ENCODE measurements at places on chromosomes 4 and X.

- no peak for DNase-seq
These were observed 85.4 kb downstream of the ITM2A start for GRCh38 chrX:79281775-79282174.

GRCh38 chr4:171308661-171309060, 504.5 kb upstream of the GALNTL6 start:
- DNase-seq: no peak

- DNase-seq: no peak
These were observed 73.6 kb downstream of the ZNF330 start for GRCh38 chr4:141294306-141294705.

DNA sequence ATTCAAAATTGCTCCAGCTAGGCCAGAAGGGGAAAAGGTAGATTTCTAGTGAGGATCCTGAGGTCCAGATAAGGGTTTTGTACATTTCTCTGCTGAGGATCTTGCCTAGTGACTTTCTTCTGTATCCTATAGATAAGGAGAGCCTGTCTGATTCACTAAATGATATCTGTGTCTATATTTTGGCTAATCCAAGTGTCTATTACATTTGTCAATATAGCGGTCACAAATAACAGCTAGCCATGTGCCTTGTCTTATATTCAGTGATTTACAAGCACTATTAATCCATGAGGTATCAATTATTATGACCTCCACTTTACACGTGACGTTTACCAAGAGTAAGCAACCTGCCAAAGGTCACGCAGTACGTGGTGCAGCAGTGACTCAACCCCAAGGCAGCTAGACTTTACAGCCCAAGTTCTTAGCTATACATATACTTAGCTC, 41.6 kb downstream of the TMEM165 start:
- DNase-seq: peak; percentile 73

DNA sequence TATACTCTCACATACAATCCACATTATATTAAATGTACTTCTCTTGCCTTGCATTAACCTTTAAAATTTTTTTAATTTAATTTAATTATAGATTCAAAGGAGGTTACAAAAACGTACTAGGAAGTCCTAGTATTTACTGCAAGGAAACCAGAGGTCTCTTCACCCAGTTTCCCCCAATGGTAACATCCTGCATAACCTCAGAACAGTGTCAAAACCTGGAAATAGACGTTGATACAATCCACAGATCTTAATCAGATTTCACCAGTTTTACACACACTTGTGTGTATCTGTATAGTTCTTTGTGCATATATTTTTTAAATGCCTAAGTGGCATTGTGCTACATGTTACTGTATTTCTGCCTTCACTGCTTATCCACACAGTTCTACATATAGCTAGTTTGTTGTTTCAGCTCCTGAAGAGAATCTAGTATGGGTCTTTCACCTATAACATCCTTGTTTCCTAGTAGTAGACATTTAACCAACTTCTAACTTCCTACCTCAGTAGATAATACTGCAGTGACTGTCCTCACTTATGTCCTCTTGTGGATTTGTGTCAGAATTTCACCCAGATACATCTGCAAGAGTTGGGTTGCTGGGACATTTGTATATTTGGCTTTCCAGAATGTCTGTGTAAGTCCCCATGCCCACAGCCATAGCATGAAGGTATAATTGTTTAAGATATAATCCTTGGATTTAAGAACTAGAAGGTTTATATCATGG, 103.2 kb downstream of the NFKB1 start:
- DNase-seq: no peak

DNA sequence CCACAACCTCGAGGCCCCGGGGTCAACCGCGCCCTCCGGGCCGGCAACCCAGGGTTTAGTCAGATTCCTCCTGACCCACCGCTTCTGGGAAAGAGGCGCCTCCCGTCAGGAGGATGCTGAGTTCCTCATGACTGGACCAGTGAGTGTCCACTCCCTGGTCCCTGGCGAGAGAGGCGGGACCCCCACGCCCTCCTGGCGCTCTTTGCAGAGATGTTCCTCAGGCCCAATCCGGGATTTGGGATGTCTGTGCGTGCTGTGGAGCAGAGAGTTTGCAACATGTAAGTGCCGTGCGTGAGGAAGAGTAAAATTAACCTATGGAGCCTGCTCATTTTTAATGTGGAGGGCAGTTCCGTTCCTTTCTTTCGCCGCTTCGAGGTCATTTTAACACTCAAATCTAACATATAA, 824 bp upstream of the UGDH start:
- no peak for DNase-seq

DNA sequence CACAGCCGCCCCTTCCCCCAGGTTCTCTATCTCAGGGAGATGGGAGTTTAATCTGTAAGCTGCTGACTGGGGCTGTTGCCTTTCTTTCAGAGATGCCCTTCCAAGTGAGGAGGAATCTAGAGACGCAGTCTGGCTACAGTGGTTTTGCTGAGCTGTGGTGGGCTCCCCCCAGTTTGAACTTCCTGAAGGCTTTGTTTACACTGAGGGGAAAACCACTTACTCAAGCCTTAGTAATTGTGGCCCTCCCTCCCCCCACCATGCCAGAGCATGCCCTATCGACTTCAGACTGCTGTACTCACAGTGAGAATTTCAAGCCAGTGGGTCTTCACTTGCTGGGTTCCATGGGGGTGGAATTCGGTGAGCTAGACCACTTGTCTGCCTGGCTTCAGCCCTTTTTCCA, 131.3 kb downstream of the FAAH2 start:
- DNase-seq: no peak

DNA sequence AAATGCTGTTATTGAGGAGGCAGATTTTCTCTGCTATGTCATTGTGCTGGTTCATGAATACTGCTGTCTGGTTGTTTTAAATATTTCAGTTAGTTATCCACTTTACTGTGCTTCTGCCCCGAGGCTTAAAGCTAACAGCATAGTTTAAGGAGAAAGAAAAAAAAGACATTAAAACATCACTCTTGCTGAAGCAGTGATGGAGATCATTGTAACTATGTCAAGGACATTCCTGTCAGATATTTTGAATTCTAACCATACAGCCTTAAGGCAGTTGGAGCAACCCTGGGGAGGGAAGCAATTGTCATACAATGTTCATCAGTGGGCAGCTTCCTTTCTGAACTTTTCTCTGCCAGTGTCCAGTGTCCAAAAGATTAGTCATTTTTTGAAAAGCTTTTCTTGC, 199.0 kb upstream of the DDX53 start:
- DNase-seq: no peak

DNA sequence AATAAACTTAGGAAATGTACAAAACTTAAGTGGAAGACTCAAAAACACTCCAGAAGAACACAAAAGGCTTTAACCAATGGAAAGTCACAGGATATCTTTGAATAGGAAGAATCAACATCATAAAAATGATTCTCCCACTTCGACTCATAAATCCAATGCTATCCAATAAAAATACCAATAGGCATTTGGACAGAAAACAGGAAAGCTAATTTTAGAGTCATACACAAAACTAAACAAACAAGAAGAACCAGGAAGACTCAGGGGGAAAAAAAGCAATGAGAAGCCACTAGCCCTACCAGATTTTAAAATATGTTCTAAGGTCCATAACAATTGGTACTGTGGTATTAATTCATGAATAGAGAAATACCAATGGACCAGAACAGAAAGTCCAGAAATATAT, 28.2 kb downstream of the SLC9A7 start:
- DNase-seq: no peak

GRCh38 chr4:13445841-13446790, 38.0 kb downstream of the RAB28 start:
- DNase-seq: no peak

DNA sequence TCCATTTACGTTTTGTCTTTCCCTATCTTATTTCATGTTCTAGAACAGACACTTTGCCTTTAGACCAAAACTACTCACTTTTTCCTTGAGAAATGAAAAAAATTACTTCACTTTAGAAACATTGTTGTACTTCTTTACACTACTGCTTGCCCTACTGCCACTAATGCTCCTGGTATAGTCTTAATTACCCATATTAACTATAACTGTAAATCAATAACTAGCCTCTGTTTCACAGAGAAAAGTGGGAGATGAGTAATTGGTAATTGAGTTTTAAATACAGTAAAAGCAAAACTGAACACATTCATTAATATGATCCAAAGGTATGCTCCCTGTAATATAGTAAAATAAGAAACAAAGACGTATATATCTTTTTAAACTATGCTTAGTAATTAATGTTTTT, 111.1 kb upstream of the JADE1 start:
- no peak for DNase-seq

DNA sequence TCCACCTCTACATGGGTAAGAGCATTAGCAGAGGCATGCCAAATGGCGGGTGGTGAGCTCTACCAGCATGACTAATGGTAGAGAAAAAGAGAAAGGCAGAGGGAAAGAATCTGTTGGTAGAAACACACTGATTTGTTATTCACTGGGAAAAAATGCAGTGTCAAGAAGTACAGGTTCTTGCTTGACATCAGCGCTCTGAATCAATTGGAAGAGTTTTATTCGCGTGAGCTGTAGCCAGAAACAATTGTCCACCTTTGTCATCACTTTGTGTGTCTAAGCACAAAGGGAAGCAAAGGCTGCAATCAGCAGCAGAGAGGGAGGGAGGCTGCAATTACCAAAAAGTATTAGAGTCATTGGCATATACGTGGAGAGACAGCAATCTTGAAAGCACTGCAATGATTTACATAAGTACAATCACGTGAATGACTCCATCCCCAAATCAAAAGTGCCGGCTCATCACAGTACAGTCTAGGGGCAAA, 67.7 kb upstream of the HS3ST1 start:
- no peak for DNase-seq

- DNase-seq: no peak
These were observed 64.4 kb downstream of the ADGRG2 start for GRCh38 chrX:19057856-19058255.

GRCh38 chrX:64925480-64925879, 50.8 kb downstream of the ZC4H2 start:
- no peak for DNase-seq

- DNase-seq: no peak
These were observed 63.8 kb downstream of the TBC1D19 start for GRCh38 chr4:26647523-26648224.

- DNase-seq: no peak
These were observed 36.1 kb downstream of the STARD8 start for GRCh38 chrX:68683580-68683979.

DNA sequence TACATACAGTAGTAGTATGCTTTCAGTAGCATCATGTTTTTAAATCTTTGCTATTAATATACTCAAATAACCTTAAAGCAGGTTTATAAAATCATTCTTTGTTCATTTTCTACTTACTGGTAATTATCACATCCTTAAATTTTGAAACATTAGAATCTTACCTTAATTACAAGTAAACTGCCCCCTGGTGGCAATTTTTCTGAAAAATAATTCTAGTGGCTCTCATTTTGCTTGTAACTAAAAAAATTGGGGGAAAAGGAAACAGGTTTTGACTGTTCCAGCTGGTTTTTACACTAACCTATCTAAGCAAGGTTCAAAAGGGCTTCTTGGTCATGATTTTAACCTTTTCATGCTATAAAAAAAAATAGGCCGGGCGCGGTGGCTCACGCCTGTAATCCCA, 18.5 kb upstream of the DCAF4L1 start:
- DNase-seq: no peak

DNA sequence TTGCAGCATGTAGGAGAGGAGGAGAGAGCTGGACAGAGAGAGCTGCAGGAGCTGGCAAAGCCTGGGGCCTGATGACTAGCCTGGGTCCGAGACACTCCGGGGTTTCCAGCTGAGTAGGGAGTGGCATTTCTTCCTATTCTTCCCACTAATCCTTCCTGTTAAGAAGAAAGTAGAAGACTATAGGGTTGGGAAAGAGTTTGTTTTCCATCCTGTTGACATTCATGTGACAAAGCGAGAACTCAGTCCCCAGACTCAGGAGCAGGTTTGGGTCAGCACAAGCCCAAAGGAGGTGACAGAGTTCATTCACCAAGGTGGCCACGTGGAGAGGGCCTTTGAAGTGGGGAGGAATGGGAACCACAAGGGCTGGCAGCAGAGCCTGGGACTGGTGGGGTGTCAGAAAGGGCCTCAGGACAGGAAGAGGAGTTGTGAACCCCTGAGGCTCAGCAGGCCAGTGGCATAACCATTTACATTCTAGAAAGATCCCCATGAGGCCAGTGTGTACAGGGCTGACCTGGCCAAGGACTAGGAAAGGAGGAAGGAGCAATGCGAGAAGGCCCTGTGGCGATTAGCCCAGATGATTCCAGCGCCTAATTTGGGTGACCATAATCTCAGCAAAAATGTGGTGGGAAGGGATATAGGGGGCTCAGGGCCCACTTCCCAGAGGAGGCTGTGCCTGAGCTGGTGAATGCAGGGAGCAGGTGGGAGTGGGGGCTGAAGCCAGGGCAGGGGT, 3.3 kb upstream of the HAUS3 start:
- DNase-seq: no peak

DNA sequence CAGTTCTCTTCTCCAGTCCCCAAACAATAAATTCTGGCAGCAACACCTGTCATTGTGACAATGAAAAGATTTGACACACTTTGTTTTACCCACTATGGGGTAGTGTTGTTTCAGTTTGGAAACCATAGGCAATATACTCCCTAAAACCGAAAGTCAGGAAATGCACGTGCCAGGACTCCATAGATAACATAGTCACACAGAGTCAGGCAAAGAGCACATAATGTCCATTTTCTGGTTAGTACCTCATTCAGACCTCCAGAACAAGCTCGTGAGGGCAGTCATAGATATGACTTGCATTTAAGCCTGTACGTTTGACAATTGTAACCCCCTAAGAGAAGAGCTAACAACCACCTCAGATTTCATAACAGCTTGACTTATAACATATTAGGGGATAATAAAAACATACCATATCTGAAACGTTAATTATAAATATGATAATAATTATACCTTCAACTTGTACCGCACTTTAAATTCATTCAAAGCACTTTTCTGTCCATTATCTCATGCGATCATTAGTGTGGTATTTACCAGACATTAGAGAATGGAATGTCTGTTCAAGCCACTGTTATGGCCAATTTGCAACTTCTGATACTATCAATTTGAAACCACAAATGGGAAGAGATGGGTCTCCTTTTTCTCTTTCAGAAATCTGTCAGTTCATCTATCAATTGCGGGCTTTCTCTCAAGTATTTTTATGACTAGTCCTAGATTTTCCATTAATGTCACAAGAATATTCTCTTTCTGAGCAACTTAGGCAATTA, 147.4 kb downstream of the LDB2 start:
- no peak for DNase-seq

GRCh38 chr4:76883147-76883546, 14.8 kb downstream of the SOWAHB start:
- no peak for DNase-seq

DNA sequence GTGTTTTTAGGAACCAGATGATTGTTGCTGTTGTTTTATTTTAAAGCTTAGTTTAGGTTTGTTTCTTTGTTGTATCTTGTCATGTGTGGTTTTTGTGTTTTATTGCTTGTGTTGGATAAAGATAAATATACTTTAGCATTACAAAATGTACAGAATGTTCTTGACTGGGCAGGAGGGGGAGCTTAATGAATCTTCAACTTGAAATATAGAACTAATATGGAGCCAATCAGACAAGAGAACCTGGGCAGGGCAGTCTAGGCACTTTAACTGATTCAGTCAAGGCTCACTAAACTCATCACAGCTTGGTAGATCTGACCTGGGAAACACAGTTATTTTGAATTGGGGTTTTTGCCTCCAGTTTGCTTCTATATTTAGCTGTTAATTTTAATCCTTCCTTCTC, 304.2 kb downstream of the ARHGAP24 start:
- DNase-seq: no peak

Measured in stomach (tissue), 19 donors.